ENCODE measurements at places on chromosomes 5 and 9.

DNA sequence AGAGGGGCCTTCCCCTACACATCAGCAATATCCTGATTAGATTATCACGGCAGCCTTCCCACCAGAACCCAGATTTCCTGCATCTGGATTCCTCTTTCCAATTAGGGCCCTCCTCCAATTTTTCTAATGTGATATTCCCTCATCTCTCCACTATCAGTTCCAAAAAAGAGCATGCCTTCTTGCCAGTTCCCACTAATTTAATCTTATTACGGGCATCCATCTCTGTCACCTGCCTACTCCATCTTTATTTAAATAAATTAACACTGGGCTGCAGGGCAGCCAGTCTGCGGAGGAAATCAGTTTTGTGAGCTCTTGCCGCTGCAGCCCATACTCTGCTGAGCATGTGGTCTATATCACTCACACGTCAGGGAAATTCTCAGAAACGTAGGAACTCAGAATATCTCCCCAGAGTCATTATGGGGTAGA is 16.6 kb upstream of the FBP2 start:
- no peak for DNase-seq

- no peak for DNase-seq
Observed at GRCh38 chr9:98135558-98135934, 16.5 kb upstream of the TRIM14 start.

- DNase-seq, result peak; percentile 49
Observed at GRCh38 chr5:73215891-73216610, 43.1 kb downstream of the TMEM174 start.

- DNase-seq, result no peak
Observed at GRCh38 chr9:136009516-136009915, 48.3 kb upstream of the UBAC1 start.

- DNase-seq, result no peak
Observed at GRCh38 chr9:85199866-85200495, 530.5 kb downstream of the NTRK2 start.

DNA sequence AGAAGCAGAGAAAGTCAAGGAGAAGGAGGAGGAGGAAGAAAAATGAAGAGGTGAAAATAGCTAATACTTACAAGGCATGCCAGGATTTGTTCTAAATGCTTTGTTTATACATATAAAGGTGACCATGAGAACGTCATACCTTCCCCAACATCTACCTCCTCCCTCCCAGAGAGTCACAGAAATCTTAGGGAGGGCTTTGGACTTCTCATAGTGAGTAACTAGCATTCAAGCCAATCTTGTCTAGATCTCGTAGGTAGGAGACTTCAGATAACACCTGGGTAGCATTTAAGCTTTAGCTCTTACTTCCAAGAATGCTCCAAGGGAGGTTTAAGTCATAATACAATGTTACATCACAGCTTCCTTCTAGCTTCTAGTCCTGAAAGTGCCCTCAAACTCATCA is 36.5 kb upstream of the GPBP1 start:
- DNase-seq, result no peak

DNA sequence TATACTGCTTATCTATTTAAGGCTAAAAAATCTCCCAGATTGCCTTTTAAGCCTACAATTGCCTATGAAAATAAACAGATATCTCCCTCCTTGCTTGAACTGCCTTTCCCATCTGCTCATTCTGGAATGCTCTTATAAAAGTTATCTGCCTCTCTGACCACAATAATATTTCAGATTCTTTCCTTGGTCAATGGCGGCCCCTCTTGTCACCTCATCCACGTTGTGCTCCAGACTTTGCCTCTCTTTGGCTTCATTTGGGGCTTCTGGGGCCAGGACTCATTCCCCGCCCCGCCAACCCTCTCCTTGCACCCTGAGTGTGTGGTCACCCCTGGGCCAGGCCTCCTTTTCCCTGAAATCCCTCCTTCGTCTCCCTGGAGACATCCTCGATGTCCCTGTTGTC is 110.0 kb upstream of the RPS23 start:
- no peak for DNase-seq

DNA sequence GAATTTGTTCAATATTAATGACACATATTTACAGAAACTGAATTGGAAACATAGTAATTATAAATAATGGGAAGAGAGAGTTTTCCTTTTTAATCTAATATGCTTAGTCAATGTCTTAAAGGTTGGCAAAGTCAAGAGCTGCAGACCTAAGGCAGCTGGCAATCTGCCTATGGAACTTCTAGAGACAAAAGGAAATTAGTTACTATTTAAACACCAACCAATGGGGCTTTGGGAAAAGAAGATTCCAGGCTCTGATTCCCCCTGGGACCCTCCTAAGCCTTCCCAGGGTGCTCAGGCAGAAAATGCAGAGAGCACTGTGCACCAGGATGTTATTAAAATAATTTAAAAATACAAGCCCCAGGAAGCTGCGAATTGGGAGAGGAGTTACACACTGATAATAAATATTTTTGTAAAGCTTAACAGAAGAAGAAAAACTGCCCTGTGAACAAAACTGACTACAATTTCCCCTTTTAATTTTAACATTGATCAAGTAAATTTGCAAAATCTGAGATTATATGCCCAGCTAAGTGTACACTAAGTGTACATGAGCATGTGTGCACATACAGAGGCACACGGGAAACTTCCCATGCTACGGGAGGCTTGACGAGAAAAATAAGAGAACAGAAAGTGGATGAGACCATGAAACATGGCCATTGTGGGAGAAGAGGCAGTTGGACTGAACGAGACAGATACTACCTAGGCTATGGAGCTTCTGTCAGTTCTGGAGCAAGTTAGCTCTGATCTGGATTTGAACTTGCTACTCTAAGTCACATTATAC is 77.4 kb upstream of the ADAMTS16 start:
- DNase-seq, result no peak

DNA sequence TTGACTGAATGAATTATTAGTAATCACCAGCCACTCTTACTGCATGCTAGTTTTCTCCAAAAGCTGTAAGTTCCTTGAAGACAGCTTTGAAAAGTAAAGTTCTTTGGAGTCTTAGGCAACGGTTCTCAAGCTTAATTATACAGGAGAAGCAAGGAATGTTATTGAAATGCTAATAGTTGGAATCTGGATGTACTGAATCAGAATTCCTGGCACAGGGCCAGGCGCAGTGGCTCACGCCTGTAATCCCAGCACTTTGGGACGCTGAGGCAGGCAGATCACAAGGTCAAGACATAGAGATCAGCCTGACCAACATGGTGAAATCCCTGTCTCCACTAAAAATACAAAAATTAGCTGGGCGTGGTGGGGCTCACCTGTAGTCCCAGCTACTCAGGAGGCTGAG is 33.4 kb downstream of the GRIA1 start:
- DNase-seq, result no peak

DNA sequence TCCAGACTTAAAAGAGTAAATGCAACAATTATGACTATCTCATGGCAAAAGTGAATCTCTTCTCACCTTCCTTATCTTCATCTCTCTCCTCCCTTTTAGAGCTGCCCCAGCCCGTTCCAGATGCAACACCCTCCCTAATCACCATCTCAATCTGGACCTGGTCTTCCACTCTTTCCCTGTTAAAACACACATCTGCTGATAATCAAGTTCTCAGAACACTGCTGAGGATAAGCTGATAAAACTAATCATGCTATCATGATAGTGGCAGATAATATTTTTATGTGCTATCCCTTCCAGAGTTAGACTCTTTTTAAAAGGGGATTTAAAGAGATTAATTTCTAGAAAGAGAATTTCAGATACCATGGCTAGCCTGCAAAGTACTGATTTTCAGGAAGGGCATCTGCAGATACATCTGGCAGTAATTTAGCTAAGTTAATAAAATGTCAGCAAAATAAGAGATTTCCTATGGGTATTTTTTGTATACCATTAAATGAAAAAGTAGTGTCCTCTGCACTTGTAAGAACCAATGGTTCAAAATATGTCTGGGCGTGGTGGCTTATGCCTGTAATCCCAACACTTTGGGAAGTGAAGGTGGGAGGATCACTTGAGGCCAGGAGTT is 17.2 kb downstream of the SGTB start:
- DNase-seq, result no peak

- DNase-seq, result no peak
Observed at GRCh38 chr5:58746321-58746720, 163.4 kb downstream of the RAB3C start.

DNA sequence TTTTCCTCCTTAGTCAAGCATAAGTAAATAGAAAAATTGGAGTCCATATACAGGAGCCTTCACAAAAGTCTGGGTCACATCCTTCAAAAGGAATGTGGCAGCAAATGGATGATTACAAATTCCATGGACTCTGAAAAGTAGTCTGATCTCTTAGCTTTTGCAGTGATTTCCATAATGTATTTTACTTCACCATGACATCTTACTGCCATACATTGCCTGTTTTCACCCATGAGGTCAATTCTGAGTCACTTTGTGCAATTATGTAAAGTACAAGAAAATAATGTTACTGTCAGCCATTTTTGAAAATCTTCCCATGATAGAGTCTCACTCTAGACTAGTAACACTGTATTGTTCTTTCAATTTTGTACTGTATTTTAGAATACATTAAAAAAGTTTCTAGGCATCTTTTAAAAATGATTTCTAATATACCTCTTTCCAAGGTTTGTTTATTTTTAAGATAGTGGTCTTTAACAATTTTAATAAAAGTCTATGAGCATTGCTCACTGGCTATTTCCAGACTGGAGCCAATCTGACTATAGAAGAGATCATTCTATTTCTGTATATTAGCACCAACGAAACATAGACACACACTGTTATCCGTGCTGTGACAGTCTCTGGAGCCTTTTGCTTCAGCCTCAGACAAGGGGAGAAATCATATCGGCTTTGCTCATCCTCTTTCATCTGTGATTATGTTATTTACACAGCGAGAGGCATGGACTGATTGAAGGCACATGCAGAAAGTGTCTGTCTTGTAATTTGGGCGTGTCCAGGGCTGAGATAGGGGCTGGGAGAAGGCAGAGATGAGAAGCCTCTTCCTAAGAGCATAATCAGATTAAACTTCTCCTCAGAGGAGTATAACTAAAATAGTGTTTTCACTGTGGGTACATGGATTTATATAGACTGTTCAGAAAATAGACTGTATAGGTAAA is 22.9 kb upstream of the ACTBL2 start:
- no peak for DNase-seq

DNA sequence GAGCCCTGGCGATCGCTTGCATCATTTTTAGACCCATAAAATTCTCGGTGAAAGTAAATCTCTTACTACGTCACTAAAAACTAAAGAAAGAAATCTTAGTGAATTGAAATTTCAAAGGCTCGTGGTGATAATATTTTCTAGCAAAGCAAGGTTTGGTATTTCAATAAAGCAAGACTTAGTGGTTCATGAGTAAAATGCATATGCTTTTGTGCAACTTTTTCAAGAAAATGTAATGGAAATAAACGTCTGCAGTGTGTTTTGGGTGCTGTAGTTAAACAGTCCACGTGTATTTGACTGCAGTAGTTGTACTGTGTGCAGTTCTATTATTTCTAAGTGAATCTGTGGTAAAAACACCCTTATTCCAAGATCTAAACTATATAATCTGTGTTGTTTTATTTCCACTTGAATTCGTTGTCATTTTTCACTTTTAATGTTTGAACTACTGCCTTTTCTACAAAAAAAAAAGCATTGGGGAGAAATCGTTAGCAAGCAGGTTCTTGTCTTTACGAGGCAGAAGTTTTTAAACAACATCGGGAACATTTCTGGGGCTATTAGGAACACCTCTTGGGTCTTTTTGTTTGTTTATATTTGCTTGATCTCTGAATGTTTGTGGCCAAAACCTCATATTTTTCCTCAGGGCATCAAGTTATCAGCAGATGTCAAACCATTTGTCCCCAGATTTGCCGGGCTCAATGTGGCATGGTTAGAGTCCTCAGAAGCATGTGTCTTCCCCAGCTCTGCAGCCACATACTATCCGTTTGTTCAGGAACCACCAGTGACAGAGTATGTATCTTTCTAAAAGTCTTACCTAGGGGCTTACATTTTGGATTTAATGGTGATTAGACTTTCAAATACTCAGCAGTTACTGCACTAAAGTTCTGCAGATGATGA is 960 bp downstream of the SECISBP2 start:
- DNase-seq, result no peak

GRCh38 chr5:150603491-150603890 is 37.0 kb upstream of the SYNPO start:
- DNase-seq, result no peak

DNA sequence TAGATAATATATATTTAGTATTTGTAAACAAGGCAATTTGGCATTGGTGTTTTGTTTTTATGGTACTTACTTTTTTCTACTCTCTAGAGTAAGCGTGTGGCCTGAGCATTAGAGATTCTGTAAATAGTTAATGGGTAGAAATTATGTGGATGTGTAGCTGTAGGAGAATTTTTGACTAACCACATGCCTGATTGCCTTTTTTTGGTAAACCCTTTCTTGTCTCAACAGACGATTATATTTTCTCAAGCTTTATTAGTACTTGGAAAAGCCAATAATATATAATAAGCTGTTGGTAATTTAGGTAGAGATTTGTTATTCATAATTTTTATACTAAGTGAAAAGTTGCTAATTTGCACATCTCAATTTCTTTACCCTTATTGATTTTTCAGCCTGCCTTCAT is 76.8 kb downstream of the FCHO2 start:
- no peak for DNase-seq

- no peak for DNase-seq
Observed at GRCh38 chr5:38164776-38165399, 93.5 kb upstream of the EGFLAM start.

GRCh38 chr5:60487476-60487875 is 212.5 kb downstream of the DEPDC1B start:
- no peak for DNase-seq

DNA sequence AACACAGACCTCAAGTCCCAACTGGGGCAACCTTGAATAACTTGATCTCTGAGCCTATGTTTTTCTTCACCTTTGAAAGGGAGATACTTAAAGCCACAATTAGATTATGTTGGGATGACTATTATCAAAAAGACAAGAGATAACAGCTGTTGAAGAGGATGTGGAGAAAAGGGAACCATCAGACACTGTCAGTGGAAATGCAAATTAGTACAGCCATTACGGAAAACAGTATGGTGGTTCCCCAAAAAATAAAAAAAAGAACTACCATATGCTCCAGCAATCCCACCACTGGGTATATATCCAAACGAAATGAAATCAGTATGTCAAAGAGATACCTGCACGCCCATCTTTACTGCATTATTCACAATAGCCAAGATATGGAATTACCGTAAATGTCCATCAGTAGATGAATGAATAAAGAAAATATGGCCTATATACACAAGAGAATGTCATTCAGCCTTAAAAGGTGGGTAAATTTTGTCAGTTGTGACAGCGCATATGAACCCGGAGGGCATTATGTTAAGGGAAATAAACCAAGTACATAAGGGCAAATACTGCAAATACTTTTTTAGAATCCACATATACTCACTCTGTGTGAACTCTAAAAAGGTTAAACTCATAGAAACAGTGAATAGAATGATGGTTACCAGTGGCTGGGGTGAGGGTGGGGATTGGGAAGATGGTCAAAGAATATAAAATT is 12.7 kb downstream of the FAT2 start:
- no peak for DNase-seq

GRCh38 chr9:89978185-89978584 is 373.4 kb downstream of the GADD45G start:
- no peak for DNase-seq
